ENCODE measurements at places on chromosomes 16 and 17. TPM values are rescaled to one million over a fixed set of nuclear protein-coding genes. Genes with fewer than 3 reads are reported as not detected.

CPHXL2 gene
- not detected for total RNA-seq

TBC1D28 gene
- not detected for total RNA-seq

TNK1 gene
- 1.7 TPM for total RNA-seq

PLA2G10 gene
- 0.63 TPM for total RNA-seq

RNF222 gene
- total RNA-seq = not detected

All from A549 treated with Hydrocortisone at 1 μM for 4 hours (cell line).